Vagina (tissue), 2 donors: ENCODE measurements at places on chromosomes 4 and X.

DNA sequence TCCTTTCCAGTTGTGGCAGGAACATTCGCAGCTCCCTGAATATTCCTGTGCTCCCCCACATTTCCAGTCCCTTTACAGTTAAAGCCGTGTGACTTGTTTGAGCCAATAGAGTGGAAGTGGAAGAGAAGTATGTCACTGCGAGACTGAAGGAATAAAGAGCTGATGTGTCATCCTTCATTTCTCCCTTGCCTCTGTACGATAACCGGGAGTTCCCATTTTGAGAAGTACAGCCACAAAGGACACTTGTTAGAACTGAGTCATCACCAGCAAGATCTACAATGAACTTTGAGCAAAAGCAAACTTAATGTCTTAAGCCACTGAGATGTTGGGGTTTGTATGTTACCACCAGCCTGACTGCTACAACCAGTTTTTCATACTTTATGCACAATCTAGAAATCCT is 92.3 kb downstream of the SPRY1 start:
- DNase-seq, result no peak

DNA sequence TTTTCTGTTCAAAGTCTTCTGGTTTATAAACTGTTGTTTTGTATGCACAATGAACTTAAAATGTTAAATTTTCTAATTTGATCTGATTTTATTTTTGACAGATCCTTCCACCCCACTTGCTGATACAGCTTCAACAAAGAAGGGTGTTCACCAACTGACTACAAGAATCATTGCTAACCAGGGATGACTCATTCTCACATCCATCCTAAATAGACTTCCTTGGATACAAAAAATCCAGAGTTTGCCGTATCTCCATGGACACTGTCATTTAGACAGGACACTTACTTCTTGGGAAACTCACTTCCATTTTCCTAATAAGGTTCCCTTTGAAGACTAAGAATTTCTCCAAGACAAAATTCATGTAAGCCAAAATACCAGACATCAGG is 111.6 kb upstream of the NWD2 start:
- no peak for DNase-seq

DNA sequence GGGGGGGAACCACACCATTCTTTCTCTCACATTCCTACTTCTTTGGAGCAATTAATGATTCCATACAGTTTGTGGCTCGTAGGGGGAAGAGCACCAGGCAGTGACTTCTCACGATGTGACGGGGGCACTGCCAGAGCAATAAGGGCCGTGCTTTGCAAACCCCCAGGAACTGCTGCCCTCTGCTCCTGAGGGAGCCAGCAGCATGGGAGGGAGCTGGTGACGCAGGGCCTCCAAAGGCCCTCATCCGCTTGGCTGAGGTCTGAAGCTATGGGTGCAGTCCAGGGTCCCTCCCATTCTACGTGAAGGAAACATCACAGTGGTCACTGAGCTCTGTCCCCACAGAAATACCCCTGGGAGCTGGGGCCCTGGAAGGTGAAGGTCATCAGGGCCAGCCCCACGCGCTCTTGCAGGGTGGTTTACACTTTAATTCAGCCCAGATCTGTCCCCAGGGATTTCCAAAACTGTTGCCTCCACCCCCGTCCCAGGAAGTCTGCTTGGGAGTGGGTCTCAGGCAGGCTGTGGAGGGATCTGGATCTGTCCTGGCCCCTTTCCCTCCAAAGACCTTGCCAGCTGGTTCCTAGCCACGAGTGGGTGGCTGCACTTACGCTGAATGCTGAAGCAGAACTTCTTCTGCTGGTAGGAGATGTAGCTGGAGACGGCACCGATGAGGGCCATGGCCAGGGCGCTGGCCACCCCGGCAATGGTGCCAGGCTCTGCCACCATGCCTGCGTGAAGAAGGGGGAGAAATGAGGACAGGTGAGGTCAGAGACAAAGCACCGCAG is 82.6 kb downstream of the MTMR1 start:
- no peak for DNase-seq

DNA sequence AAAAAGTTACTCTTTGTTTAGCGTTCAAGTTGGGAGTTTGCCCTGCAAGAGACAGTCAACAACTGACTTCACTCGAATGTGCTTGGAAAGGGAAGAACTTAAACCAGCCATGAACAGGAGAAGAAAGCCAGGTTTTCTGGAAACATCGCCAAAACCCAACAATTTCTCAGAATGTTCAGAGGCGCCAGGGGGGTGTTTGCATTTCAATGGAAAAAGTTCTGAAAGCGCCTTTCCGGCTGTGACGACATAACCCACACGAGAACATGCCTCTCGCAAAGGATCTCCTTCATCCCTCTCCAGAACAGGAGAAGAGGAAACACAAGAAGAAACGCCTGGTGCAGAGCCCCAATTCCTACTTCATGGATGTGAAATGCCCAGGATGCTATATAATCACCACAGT is 78.1 kb upstream of the ADGRA3 start:
- no peak for DNase-seq

GRCh38 chr4:152676052-152676854 is 3.5 kb downstream of the TMEM154 start:
- DNase-seq, result no peak

- no peak for DNase-seq
Measured at GRCh38 chrX:24298191-24298590, 15.7 kb downstream of the SUPT20HL2 start.

DNA sequence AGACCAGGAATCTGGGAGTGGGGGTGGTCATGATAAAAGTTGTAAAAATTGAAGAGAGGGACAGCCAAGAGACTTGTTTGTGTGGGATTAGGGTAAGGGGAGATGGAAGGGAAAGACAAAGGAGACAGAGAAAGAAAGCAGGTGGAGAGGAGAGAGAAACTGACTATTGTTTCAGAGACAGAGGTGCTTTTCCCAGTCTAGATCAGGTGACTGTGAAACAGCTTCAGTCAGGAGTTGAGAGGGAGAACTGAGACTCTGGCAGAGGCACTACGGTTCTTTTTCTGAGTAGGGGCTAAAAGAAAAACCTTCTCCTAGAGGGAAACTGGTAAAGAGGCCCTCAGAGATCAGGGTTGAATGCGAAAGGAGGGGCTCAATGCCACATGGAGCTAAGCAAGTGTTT is 106.4 kb downstream of the KDR start:
- no peak for DNase-seq

DNA sequence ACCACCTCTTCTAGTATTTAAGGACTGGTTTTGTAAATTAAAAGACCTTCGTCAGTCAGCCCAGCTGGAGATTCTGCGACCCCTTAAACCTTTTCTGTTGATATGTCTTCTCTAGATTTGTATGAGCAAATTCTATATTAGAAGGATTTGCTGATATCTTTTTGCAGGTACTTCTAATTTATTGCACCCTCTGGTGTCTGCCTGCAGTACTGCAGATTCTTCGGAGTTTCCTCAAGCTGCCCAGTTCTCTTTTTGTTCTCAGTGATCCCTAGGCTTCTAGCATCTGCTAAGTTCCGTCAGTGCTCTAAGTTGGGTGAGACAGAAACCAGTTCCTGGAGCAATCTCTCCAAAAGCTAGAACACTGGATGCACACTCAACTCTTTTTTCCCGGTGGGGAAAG is 545.2 kb downstream of the C4orf33 start:
- no peak for DNase-seq

DNA sequence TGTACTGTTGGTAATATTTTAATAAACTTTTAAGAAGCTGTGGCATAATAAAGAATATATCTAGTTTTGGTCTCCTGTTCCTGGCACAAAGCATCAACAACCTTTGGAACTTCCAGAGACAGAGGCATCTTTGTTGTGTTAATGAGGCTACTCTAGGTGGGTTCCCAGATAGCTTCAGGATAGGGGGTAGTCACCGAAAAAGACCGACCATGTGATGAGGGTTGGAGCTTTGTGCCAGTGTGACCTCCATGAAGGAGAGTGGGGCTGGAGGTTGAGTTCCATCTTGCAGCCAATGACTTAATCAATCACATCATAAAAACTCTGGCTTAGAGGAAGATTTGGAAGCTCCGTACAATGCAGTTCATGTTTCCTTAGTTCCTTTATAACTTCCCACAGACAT is 9.9 kb downstream of the PPAT start:
- no peak for DNase-seq

DNA sequence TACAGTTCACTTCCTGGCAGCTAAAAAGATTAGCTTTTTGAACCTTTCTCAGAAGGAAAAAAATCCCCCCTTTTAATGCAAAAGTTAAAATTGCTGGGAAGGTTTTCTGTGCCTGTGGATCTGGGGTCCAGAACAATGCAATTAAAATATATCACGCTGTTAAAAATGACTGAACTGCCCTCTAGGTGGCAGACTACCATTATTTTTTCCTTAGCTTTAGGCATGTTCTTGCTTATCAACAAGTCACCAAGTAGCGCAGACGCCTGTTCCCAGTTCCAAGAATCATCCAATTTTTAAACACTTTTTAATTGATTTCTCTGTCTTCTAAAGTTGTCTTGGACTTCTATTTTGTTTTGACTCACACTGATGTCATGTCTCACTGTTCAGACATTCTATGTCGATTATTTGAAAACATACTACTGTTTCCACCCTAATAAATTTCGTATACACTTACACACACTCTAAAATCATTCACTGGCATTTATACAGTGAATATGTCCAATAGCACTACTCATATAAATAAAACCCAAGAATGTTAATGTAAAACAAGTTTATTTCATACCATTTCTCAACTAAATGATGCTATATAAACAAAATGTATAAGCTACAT is 661.6 kb downstream of the RAPGEF2 start:
- no peak for DNase-seq

DNA sequence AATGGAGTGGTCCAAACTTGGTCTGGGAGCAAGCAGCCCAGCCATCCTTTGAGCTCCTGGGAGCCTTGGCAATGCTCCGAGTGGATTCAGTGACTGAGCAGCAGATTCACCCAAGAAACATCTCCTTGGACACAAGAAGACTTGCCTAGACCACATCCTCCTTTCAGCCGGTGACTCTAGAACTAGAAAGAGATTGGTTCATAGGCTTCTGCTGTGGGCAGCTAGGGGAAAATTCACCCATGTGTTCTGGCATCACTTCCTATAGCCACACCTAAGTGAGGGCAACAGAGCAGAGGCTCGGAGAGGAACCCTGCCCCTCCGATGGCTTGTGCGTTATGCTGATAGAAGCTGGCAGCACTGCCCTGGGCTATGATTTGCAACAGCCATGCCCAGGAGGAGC is 16.0 kb downstream of the ZNF275 start:
- no peak for DNase-seq

GRCh38 chr4:37476691-37477090 is 209.5 kb downstream of the RELL1 start:
- DNase-seq, result no peak

DNA sequence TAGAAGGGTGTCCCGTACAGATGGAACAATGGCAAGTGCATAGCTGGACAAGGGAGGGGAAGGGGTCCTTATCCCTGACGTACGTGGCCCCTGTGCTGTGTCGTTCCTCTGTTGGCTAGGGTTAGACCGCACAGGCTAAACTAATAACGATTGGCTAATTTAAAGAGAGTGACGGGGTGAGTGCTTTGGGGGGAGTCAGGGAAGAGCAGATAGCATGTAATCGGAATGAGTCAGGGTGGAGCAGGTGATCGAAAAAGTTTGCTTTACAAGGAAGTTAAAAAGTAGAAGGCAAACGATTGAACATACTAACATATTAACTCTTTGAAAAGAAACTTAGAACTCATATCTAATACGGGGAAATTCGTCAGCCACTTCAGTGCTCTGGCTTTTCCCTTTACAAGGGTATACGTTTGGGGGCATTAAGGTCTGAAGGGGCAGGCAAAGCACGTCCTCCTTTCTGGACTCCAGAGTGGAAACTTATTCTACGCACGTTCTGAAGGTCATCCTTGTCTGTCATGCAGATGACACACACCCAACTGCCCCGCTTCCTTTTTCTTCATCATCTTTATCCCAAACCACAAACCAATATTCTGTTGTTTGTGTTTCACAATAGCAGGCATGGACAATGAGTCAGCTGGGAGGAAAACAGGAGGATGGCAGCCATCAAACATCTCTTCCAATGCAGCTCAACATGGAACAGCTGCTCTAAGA is 10.2 kb upstream of the CRLF2 start:
- no peak for DNase-seq

DNA sequence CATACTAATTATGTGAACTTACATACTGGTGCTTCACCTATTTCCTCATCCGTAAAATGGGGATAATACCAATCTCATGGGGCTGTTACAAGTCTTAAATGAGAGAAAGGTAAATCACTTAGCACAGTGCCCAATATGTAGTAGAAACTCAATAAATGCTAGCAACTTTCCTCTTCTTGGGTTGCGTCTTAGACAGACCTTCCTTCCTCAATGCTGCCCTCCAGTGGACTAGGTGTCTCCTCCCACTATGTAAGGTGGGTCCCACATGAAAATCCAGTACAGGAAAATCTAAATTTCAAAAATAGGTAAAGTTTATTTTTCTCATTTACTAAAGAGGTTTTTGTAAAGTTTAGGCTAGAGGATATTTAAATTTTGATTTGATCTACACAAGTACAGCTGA is 20.6 kb downstream of the ZDHHC9 start:
- no peak for DNase-seq

- no peak for DNase-seq
Measured at GRCh38 chr4:88054229-88054628, 46.8 kb downstream of the PKD2 start.

GRCh38 chr4:91222014-91222413 is 1081.8 kb upstream of the GRID2 start:
- no peak for DNase-seq

- DNase-seq, result no peak
Measured at GRCh38 chrX:20971250-20971649, 403.0 kb upstream of the CNKSR2 start.

DNA sequence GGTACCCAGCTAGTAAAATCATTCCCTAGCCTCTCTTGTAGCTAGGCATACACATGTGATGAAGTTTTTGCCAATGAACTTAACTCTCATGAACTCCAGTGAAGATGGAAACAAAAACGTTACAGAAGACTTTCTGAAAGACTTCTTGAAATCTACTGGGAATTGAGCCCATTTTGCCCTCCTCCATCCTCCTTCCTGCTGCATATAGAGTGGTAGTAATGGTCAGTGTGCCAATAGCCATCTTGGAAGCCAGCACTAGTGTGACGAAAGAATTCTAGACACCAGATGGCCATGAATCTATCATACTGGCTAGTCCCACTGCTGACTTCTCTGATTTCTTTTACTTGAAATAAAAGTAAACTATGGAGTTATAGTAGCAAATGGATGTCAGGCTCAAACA is 30.9 kb upstream of the PPA2 start:
- no peak for DNase-seq

DNA sequence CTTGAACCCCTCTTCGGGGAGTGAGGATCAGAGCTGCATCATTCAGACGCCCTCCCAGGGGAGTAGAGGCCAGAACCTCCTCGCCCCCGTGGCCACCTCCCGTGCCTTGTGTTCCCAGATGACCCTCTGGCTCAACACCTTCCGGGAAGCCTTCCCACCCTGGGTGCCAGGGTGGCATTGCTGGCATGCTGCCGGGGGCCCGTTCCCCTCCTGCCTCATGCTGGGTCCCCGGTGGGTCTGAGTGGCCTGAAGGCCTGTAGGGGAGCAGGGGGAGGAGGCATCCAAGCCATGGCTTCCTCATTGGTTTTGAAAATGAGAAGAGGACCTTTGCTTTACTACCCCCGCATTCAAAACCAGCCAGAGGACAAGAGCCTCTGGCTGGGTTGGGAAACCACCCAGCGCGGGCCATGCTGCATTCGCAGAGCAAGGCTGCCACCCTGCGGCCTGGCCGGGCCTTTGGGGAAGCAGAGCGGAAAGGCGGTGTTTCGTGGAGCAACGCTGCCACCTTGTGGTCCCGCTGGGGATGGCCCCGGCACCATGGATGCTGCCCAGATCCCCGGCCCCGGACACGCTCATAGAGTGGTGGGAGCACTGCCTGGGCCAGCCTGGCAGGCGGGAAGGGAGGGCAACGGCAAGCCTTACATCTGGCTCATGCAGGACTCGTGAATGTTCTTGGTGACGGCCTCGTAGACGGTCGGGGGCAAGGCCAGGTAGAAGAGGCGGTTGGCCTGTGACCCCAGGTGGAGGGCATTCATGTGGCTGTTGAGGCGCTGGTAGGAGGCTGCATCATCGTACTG is 11.9 kb downstream of the G6PD start:
- peak; percentile 91 for DNase-seq
